Foreskin melanocyte (primary cell): ENCODE measurements at places on chromosomes 11 and 22.
A peak's percentile ranks its signal among the peaks of the same experiment; 100 is the strongest.

- DNase-seq: no peak
Observed at GRCh38 chr22:49574881-49575702, 252.6 kb downstream of the BRD1 start.

GRCh38 chr22:38968801-38969200, 11.4 kb downstream of the APOBEC3A start:
- no peak for DNase-seq

GRCh38 chr11:85756401-85757200, 54.3 kb downstream of the SYTL2 start:
- DNase-seq: no peak

DNA sequence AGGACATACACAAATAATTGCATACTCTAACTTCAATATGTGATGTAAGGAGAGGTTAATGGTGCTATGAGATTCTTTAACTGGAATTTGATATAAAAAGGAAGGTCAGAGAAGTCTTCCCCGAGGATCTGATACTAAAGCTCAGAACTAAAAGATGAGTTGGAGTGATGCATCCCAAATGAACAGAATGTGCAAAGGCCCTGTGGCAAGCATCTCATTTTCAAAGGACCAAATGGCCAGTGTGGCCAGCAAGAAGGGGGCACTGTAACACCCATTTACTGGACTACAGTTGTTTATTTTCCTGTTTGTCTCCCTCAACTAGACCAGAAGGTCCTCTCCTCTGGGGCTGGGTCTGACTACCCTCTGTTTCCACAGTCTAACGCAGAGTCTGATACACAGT, 114.9 kb upstream of the ASPHD2 start:
- no peak for DNase-seq

- no peak for DNase-seq
Observed at GRCh38 chr11:120270386-120270785, 30.4 kb downstream of the POU2F3 start.

GRCh38 chr22:47092896-47093311, 330.5 kb downstream of the TBC1D22A start:
- no peak for DNase-seq

DNA sequence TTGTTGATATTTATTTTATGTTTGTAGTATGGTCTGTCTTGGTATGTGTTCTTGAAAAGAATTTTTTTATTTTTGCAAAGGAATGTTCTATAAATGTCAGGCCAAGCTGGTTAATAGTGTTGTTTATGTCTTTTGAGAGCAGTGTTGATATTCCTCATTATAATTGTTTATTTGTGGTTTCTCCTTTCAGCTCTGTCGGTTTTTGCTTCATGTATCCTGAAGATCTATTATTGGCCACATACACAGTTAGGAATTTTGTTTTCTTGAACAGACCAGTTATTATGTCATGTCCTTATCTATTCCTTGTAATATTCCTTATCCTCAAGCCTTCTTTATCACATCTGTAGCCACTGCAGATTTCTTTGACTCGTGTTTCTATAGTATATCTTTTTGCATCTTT, 56.5 kb downstream of the PDHX start:
- no peak for DNase-seq

DNA sequence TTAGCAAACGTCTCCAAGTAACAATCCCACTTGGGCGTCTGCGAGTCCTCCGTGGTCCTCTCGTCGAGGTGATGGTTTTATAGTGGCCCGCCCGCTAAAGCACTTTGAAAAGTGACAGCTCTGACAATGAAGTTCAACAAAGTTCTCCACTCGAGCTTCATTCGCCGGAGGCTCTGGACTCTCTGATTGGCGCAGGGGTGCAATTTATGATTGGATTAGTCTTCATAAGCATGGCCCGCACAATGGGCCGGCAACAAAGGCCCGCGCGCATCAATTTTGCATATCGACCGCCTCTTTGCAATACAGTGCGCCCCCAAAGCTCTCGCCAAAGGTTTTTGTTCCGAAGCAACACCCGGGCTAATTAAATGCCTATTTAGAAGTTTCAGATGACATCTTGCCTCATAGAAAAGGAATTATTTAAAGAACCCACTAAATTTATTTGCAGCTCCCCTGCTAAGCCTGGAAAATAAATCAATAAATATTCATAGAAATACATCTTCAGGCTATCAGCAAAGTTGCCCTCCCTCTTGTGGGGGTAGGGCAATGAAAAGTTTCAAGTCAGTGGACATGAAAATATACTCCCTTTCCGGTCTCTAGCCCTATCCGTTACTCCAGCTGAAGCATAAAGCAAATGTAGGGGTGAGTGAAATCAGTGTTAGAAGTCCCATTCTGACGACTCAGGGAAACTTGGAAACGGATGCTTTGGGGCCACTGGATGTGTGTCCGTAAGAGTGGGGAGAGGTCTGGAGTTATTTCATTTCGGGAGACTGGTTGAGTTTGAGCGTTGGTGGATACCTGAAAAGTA, at the start of gene DBX1:
TSS of gene DBX1 (minus strand) at position 51 of the 805 bp plus-strand sequence. CDS start 151 bp downstream, outside the sequence.
- no peak for DNase-seq

DNA sequence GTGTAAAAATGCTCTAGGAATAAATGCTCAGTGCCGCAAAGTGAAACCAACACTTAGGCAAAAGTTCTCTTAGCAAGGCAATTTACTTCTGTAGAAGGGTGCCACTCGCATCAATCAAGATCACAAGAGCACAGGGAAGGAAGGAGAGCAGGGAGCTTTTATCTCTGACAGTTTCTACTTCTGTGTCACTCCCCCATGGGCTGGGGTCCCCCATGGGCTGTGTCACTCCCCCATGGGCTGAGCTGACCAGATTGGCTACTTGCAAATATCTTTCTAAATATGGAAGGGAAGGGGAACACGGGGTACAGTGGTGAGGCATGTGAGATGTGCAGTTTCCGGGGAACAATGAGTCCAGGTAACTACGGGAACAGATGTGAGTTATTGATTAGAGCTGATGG, 397 bp downstream of the OR52N2 start:
- DNase-seq: no peak

DNA sequence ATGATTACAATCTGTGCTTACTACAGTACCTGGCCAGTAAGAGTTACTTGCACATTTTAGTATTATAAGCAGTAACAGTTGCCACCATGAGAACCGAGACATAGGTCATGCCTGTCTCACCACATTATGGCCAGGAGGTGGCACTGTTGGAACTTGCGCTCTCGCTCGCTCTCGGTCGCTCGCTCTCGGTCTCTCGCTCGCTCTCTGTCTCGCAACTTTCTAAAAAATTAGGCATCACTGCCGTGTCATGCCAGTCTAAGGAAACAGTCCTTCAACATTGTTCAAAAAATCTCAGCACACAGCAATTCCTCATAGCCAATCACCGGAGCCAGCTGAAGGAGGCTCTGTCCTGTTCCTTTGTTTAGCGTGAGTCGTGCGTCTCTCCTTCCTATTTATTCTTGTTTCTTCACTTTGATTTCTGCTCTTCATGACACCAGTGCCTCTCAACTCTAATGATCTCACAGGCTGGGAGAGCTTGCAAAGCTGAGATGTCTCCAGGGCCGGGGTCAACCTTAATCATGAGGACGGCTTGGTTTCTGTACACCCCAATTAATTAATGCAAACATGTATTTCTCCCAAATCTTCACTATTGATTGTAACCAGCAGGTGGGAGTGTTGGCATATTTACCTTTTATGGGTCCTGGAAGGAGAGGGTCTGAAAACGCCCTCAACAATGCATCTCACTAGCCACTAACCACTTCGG, 6.3 kb upstream of the ADAMTS8 start:
- peak; percentile 61 for DNase-seq

DNA sequence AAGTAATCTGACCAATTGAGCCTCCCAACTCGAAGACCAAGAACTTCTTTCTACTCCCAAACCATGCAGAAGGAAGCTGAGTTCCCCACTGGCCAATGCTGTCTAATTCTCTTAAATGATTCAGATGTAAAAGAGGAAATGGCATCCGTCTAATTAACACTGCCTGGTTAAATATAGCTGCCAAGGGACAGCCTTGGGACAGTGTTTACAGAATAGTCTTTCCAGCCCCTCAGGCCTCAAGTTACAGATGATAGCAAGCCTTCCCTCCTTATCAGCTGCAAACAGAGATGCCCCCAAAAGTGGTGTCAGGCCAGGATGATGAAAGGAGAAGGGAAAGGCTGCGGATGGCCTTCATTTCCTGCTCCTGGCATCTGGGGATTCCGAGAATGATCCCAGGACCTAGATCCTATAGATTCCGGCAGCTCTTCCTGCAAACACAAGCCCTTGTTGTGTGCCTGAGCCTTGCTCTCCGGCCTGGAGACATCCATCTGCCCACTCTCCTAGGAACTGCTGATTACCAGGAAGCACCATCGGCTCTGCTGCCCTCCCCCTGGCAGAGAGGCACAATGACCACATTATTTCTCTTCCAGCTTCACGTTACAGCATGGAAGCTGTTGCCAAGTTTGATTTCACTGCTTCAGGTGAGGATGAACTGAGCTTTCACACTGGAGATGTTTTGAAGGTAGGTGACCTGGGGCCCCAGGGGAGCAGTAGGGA, 13.5 kb upstream of the TMA7B start:
- DNase-seq: peak; percentile 83

DNA sequence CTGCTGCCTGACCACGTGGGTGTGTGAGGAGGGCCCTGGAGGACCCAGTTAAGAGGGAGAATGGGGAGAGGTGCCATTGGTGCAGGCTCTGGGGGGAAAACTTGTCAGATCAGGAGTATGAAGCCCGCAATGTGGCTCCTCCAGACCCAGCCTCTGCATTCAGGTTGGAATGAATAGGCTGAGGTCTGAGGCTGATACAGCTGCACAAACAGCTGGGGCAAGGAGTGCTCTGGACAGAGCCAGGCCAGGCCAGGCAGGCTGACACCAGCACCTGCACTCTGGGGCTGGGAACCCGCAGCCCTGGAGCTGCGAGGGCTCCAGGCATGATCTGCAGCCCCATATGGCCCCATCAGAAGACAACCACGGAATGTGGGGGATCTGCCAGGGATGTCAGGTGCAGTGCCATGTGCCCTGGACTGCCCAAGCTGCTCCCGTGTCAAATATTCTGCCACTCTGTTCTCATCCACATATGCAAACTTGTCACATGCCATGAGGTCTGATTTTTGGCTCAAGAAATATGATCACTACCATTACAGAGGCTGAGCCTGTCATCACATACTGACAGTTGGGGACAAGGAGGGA, 27.2 kb upstream of the KCNJ11 start:
- no peak for DNase-seq

DNA sequence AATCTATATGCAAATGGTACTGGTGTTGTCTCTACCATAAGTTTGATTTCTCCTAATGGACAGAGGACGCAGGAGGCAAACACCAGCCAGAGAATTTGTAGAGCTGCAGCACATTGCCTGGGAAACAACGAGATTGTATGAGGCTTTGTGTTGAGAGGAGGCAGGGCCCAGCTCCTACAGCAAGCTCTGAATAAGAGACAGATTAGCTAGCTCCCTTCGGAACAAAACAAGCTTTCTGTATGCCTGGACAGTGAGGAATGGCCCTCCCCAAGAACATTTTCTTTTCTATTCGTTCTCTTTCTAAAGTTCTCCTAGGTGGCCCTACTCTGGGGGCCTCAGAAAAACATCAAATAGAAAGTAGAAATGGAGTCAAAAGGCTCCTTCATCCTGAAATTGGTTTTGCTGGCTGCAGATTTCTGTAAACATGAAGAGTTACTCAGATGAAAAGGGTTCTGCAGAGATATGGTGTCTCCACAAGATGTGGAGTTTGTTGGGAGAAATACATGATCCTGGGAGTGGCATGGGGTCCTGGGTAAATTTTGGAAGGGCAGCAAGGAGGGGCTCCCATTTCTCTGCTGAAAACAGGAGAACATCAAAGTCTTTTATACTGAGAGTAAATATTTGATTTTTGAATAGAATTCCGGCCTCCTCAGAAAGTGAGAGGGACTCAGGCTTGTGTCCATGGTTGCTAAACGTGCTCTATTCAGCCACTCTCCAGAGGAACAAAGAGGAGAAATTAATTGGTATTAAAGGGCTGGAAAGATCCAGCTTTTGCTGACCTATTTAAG, 6.8 kb upstream of the HEPACAM start:
- DNase-seq: no peak

- DNase-seq: no peak
Observed at GRCh38 chr22:44205516-44206329, 25.0 kb downstream of the PARVG start.

DNA sequence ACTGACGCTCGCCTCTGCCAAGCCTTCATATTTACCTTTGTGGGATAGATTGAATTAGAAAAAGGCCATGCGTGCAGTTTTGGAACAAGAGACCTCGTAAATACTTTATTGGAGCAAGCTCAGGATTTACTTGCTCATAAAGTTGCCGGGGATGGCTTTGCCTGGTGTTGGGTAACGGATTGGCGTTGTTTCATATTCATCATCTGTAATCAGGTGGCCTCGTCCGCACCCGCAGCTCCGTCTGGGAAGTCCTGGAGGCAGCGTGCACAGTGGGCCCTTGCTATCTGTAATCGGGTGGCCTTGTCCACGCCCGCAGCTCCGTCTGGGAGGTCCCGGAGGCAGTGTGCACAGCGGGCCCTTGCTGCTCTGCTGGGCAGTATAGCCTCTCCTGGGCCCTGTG, 1209.3 kb downstream of the BRD1 start:
- no peak for DNase-seq

DNA sequence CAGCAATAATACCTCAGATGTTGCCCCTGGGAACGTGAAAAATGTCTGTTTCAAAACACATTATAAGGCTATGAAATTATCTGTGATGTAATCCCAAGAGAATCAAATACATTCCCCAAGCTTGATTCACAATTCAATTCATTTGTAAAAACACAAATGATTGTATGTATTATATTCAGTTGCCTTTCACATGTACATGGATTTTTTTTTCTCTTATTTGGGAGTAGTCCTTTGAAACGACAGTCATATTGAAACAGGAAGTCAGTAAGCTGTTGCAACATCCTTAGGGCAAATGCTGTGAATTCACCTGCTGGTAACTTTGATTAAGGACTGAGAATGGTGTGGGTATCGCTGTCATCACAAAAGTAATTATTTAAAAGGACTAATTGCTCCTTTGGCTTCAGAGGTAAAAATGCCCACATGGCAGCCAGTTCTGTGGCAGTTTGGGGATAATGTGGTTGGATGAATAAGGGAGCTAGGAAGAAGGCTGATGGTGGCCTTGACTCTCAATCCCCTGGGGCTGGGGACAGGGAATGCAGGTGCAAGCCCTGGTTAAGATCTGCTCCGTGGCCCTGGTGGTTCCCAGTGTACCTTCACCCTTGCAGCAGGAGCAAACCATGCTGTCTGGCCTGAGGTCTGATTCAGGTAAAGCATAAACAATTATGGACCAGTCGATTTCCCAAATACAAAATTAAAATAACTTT, 13.2 kb downstream of the EHF start:
- no peak for DNase-seq

DNA sequence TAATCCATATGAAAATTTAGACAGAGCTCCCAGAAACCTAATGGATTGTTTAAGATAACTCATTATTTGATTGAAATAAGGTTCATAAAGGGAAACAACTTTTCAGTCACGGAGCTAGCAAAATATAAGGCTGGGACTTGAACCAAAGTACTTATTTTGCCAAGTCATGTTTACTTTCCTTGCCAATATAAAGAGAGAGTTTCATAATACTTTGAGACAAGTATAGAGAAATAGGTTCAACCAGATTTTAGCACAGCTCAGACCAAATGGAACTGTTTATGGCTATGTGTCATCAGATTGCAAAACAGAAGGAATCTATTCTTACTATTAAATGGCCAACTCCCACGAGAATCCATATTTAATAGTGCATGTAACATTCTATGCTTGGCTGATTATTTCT, 1517.5 kb upstream of the TENM4 start:
- no peak for DNase-seq
